ENCODE measurements at places on chromosomes 3 and 15. TPM values are rescaled to one million over a fixed set of nuclear protein-coding genes. Genes with fewer than 3 reads are reported as not detected.

The B3GALNT1 gene
- polyA plus RNA-seq: 0.99 TPM

The CXCR6 gene
- polyA plus RNA-seq: 0.60 TPM

The SCG3 gene
- not detected for polyA plus RNA-seq

The THAP10 gene
- 0.76 TPM for polyA plus RNA-seq

The UBE2E2 gene
- 9.0 TPM for polyA plus RNA-seq

The ROBO2 gene
- polyA plus RNA-seq: 0.30 TPM

The ZNF385D gene
- polyA plus RNA-seq: 0.08 TPM

The LTK gene
- 0.86 TPM for polyA plus RNA-seq
